Fibroblast of mammary gland (primary cell): ENCODE measurements at places on chromosomes 5 and 9.
A peak's percentile ranks its signal among the peaks of the same experiment; 100 is the strongest.

DNA sequence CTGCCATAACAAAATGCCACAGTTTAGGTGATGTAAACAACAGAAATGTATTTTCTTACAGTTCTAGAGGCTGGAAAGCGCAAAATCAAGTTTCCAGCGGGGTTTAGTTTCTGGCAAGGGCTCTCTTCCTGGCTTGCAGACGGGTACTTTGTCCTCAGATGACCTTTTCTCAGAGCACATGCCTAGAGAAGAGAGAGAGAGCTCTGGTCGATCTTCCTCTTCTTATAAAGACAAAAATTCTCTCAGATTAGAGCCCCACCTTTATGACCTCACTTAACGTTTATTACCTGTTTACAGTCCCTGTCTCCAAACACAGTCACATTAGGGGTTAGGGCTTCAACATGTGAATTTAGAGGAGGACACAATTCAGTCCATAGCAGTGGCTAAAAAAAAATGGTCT is 119.7 kb downstream of the CETN3 start:
- DNase-seq, result peak; percentile 12

DNA sequence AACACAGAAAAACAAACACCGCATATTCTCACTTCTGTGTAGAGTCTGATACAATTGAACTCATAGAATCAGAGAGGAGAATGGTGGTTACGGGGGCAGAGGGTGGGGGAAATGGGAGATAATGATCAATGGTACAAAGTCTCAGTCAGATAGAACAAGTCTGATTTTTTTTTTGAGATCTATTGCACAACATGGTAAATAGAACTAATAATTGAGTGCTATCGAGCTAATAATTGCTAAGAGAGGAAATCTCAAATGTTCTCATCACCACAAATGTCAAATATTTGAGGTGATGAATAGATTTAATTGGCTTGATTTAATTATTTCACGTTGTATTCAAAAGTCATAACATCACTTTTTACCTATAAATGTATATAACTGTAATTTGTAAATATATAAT is 121.0 kb upstream of the SPIN1 start:
- DNase-seq, result no peak

DNA sequence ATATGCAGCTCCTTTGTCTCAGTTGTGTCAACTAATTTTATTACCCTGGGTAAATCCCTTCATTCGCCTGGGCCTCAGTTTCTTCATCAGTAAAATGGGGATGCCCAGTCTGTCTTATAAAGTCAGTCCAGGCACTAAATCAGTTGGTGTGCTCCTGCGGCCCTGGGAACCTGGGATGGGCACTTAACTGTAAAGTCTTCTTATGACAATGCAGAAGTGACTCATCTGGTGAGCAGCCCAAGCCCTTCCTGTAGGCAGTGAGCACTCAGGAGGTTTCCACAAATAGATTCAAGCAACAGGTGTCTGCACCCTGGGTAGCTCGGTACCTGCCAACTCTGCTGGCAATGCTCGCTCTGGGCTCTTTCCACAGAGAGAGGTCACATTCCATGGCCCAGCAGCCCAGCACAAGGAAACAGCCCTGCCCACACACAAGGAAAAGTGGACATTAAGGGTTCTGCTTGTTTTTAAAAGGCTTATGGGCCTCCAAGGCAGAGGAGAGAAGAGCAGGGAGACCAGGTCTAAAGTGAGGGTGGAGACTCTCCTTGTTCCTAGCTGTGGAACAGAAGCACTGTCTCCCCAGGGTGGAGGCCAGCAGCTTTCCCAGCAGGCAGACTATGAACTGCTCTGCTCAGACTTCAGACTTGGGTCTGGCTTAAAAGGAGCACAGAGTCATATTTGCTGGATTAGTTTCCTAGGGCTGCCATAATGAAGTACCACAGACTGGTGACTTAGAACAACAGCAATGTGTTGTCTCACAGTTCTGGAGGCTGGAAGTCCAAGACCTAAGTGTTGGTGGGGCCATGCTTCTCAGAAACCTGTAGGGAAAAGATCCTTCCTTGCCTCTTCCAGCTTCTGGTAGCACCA is 89.7 kb upstream of the ADRA1B start:
- DNase-seq, result peak; percentile 82

DNA sequence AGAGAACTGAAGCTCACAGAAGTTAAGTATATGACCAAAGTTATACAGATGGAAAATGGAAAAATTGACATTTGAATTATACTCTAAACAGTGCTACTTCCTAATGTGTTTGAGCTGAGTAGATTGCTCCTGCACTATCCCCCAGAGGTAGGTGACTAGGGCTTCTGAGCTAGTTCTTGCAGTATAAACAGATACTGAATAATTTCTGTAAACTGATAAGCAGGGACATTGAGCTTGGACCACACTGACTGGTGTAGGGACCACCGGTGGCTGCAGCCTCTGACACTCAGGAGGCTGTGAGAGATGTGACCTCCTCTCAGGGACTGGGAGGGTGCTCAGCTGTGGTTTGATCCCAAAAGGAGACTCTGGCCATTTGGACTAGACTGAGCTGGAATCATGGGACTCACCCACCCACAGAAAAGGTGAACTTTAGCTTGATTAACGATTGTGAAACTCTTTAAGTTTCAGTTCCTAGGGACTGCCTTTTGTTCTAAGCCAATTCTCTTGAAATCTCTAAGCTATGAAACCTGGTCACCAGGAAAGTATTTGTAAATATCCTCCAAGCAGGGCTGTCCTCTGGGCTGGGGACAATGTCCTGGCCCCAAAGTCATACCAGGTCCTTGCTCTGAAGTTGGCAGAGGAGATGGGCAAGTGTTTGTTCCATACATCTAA is 291.5 kb downstream of the SEC61B start:
- no peak for DNase-seq

GRCh38 chr9:126957687-126958053 is 43.1 kb downstream of the RALGPS1 start:
- DNase-seq, result peak; percentile 35

DNA sequence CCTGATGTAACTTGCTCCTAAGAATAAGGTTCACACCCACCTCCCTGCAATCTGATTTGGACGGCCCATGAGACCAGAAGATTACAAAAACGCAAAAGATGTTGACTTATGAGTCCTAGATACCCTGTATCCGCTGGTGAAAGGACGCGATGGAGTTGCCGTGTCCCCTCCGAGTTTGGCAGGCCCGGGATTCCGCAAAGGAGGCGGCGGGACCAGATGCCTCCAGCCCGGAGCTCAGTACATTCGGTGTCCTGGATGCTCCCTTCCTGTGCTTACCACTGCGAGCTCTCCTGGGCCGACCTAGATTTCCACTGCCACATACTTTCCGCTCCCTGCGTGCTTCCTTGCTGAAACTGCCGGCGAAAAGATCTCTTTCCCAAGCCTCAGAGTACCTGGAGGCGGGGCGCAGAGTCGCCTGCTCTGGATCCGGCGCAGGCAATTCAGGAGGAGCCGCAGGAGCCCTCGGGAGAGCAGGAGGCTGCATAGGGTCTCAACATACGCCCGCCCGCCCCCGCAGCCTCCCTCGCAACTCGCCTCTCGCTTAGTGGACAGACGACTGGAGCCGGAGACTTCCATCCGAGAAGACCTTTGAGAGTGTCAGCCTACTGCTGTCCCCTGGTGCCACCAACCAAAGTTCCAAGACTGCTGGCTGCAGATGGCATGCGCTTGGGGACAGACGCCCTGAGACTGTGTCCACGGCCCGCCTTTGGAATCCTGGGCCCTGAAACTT is 39.8 kb downstream of the ANXA2R start:
- DNase-seq, result peak; percentile 19

- DNase-seq, result peak; percentile 35
Observed at GRCh38 chr5:54357408-54358058, 47.2 kb upstream of the ARL15 start.

DNA sequence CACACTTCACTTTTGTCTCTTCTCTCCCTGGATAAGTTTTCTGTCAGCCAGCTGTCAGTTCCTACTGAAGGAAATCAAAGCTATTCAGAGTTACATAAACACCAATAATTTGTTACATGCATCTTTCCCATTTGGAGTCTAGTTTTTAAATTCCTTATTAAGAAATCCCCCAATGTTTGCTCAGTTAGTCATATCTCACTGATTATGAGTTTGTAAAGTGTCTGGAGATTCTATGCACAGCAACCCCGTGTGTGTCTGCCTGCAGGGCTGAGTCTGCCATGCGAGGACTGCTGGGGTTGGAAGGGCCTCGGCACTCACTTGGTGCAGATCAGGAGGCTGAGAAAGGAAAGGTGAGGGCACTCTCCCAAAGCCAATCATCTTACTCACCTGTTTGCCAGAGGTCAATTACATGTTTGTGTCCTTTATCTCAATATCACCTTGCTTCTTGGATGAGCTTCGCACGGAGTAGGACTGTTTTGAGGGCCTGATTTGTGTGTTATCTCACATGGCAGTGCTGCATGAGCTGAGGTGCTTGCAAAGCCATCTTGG is 3.3 kb downstream of the ANKRD34B start:
- no peak for DNase-seq

DNA sequence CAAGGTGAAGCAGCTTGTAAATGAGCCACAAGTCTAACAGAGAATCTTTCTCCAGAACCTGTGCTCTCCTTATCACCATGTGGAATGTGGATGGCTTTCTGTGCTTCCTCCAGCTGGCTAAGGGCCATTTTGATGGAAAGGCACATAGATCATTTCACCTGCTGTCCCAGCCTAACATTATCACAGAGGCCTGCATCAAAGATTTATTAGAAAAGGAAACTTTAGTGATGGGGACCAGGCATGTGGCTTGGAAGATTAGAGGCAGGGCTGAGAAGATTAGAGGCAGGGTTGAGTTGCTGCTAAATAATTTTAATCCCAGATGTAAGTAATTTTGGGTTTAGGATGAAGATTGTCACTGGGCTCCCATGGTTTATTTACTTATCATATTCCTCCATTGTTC is 6.3 kb downstream of the SPEF2 start:
- no peak for DNase-seq

- DNase-seq, result peak; percentile 69
Observed at GRCh38 chr9:16687678-16688369, 182.6 kb downstream of the BNC2 start.

- DNase-seq, result no peak
Observed at GRCh38 chr9:74800226-74800625, 87.5 kb downstream of the TRPM6 start.

- DNase-seq, result no peak
Observed at GRCh38 chr5:98750693-98751092, 22.8 kb upstream of the RGMB start.

GRCh38 chr5:139251281-139251687 is 42.3 kb upstream of the MATR3 start:
- DNase-seq, result peak; percentile 12

DNA sequence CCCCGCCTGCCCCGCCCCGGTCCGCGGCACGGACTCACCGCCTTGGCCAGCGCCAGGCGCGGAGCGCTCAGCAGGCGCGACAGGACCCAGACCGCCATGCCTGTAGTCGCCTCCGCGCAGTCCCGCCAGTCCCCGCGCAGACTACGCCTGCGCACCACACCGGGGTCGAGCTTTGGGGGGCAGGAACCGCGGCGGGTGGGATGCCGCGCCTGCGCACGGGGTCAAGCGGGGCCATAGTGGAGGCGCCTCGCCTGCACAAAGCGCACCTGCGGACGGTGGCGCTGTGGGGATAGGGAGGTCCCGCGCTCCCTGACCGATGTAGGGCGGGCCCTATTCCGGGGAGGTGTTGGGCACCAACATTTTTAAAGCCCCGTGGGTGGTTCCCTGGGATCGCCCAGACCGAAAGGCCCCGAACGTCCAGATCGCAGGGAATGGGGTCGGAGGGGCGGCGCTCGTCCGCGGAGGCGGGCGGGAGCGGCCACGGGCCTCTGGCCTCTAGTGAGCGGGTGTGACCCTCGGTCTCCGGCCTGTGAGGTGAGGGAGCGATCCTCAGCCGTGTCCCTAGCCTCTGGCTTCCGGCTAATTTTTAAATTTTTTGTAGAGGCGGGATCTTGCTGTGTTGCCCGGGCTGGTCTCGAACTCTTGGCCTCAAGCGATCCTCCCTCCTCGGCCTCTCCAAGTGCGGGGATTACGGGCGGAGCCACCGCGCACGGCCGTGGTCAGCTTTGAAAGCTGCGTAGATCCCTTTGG is 70.8 kb upstream of the LPCAT1 start:
- peak; percentile 28 for DNase-seq

DNA sequence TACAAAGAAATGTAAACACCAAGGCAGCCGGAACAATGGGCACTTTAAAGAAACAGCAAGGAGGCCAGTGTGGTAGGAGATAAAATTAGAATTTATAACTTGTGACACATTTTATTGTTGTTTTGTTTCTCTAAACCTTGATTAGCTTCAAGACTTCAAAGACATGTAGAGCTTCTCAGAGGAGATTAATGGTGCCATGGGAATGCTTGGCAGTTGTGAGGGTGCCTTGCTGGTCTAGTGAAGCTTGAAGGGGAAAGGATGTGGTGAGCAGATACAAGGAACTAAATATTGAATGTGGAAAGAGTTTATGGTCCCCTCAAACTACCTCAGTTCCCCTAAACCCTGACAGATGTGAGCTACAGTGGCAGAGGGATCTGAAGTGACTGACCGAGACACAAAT is 322.4 kb upstream of the ADAMTS16 start:
- no peak for DNase-seq

GRCh38 chr9:130720762-130721161 is 27.2 kb downstream of the EXOSC2 start:
- no peak for DNase-seq
